Stimulated activated CD8-positive, alpha-beta memory T cell treated with anti-CD3 and anti-CD28 coated beads, Interleukin-7, amount 100 ng/mL, for 1 hour (primary cell): ENCODE measurements at places on chromosomes 3 and 15.
A peak's percentile ranks its signal among the peaks of the same experiment; 100 is the strongest.

GRCh38 chr15:70220490-70221096, 122.9 kb upstream of the TLE3 start:
- DNase-seq = no peak

DNA sequence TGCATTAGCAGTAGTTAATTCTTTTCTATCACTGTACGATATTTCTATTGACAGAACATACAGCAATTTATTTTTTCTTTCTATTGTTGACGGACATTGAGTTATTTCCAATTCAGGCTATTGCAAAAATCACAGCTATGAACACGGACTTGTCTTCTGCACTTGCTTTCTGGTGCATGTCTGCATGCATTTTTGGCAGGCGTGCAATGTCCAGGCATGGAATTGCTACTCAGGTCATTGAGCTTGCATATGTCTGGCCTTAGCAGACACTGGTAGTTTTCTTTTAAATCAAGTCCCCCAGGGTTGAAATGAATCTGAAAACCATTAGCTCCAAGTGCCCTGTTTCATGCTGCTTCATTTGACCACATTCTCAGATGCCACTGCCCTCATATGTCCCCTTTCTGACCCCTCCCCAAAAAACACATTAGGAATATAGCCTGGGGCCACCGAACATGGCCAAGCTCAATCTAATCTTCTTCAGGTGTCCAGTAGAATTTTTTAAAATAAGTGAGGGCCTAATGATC, 72.8 kb downstream of the LRIG1 start:
- no peak for DNase-seq

GRCh38 chr3:9110802-9111201, 138.6 kb downstream of the SRGAP3 start:
- DNase-seq = no peak

- no peak for DNase-seq
These were observed 156.9 kb downstream of the SUCNR1 start for GRCh38 chr3:152030320-152030719.

GRCh38 chr3:168544097-168544957, 448.6 kb upstream of the GOLIM4 start:
- DNase-seq = no peak

DNA sequence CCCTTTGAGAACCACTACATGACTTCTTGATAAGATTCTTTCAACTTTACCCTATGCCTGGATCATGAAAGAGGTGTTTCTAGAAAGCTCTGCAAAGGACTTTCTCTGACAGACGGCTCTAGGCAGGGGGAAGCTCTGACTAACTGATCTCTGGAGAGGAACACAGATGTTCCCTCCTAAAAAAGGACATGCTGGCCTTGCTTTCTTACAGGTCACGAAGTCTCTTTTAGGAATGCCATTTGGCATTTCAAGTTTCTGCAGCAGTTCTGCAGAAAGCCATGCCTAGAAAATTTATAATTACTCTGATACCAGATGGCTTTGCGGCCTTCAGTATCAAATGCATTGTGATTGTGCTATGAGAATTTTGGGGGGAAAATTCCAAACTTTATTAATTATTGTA, 275.4 kb upstream of the CTDSPL start:
- no peak for DNase-seq

DNA sequence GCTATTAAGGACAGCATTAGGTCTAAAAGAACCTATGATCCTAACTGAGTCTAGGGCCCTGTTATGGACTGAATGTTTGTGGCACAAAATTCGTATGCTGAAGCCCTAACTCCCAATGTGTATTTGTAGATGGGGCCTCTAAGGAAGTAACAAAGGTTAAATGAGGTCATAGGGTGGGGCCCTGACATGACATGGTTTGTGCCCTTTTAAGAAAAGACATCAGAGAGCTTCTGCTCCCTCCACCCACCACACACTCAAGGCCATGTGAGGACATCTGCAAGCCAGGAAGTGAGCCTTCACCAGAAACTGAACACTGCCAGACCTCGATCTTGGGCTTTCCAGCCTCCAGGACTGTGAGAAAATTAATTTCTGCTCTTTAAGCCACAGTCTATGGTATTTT, 49.2 kb downstream of the PHC3 start:
- DNase-seq = no peak

DNA sequence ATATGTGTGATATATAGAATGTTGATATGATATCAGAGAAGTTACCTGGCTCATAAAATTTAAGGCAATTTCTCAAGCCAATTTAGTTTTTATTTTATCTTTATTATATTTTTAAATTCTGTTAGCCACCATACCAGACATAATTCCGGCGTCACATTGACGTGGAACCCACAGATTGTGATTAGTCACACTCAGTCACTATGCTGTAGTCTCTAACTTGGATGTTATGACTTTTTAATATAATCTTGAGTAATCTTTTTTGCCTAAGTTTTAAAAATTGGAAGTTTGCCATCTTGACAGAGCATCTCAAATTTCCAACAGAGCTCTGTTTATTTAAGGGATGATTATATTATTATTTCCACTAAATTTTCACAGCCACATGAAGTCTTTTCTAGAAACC, 9.7 kb upstream of the DCLK3 start:
- DNase-seq = no peak

GRCh38 chr15:100918690-100919480, at the start of gene LRRK1:
Gene LRRK1 (plus strand): TSS chr15:100919357. CDS start chr15:100924633, 5,276 bp downstream.
- DNase-seq = no peak

DNA sequence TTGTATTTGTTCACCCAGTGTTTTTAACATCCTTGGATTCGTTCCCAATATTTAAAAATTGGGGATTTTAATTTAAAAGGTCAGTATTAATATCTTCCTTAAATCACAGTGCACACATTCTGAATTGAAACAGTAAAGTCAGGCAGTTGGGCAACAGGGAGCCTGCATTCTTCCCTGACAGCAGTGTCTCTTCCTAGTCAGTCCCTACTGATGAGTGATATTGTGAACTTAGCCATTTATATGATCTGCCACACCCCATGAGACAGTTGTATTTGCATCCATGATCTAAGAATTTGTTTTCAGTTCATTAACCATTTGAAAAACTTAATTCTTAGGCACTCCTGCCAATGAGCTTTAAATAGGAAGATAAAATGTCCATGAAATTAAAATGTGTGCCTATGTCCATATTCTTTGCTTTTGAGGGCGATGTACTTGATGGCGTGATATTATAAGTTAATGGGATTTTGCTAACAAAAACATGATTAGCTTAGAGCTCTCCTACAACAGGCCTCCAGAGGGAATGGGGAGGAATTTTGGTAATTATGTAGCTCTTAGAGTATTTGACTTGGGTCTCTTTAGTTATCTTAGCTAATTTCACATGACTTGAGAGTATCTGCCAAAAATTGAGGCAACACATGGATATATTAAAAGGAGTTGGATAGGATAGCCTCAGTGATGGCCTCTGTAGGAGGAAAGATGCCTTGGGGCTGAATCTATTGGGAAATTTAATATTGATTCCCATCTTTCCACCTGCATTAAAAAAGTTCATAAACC, 219.3 kb downstream of the PTPRG start:
- no peak for DNase-seq

DNA sequence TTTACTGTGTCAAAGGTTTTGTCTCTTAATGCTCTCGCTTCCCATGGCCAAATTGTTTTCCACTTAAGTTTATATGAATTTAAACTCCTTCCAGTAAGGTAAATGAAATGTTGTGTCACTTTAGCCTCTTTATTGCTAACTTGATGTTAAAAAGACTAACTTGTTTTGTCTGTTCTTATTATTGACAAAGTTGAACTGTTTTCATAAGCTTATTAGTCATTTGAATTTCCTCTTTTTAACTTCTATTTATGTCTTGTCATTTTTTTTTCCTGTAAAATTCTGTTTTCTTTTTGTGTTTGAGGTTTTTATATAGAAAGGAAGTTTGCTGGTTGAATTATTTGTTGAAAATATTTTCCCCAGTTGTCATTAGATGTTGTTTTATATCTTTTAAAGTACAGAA, 25.8 kb downstream of the FAM98B start:
- no peak for DNase-seq

DNA sequence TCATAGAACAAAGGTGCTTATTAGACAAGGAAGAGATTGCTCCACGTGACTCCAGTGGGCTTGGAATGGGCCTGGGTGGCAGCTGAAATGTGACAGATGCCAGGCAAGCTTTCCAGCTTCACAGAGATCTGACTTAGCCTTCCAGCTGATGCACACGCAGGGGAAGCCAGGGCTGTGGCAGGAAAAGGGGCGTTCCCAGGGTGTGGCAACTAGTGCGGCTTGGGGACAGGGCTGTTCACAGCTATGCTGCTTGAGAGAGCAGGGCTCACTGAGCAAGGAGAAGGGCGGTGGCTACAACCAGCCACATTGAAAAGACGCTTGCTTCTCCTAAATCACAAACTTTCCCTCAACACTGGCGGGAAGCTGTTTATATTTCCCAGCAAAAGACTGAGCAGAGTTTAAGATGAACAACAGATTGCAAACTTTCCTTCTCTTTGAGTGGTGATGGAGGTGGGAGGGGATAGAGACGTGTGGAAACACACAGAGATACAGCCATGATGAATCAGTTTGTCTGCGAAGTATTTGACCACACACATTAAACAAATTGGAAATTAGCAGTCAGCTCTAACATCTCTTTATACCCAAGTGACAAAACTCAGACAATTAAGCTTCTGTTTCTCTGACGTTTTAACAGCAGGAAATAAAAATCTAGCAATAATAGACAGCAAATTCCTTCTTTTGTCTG, 127.5 kb downstream of the BDH1 start:
- DNase-seq = no peak

GRCh38 chr3:127792541-127793292, 29.6 kb downstream of the MGLL start:
- DNase-seq = no peak

DNA sequence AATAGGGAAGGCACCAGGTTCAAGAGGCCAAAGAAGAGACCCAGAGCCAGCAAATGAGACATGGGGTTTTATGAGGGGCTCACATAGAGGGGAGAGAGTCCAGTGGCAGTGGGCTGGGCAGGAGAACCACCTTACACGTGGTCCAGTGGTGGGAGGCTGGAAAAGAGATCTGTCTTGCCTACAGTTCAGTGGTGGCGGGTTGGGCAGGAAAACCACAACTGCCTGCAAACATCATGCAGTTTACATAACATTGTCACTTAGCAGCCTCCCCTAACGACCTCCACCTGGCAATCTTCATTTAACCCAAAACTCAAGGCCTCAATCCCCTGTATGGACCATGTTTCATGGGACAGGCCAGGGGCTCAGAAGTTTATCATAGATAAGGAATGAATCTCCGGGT, 29.1 kb downstream of the CRYGS start:
- DNase-seq = no peak

- DNase-seq = no peak
These were observed 118.9 kb downstream of the MAGI1 start for GRCh38 chr3:65919826-65920225.

- no peak for DNase-seq
These were observed 406.2 kb downstream of the PLOD2 start for GRCh38 chr3:145754605-145755289.

- DNase-seq = no peak
These were observed 63.7 kb upstream of the NDN start for GRCh38 chr15:23750776-23751175.

- DNase-seq = no peak
These were observed 70.3 kb downstream of the SENP2 start for GRCh38 chr3:185656321-185656840.

GRCh38 chr15:57626713-57627440, 35.2 kb downstream of the MYZAP start:
- DNase-seq = no peak

DNA sequence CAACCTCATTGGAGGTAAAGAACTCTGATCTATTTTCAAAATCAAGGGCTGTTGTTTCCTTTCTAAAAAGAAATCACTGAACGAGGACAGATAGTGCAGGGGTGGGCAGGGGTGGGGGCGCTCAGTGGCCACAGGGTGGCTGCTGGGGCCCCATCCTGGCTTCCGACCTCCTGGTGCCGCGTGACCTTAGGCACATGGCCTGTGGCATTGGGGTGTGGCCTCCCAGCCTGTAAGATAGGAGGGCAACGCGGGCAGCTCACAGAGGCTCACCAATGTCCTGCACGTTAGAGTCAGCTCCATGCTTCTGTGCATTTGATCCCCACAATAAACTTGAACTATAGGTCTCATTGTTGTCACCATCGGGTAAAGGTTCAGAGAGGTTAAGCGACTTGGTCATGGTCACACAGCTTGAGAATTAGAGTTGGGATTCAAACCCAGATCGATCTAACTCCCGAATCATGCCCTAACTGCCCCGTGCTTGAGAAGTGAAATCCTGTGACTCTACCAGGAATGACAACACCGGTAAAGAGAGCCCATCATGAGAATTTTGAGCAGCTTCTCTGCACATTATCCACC, 148.0 kb upstream of the SLC6A11 start:
- no peak for DNase-seq

GRCh38 chr3:87101861-87102625, 111.1 kb upstream of the VGLL3 start:
- no peak for DNase-seq

DNA sequence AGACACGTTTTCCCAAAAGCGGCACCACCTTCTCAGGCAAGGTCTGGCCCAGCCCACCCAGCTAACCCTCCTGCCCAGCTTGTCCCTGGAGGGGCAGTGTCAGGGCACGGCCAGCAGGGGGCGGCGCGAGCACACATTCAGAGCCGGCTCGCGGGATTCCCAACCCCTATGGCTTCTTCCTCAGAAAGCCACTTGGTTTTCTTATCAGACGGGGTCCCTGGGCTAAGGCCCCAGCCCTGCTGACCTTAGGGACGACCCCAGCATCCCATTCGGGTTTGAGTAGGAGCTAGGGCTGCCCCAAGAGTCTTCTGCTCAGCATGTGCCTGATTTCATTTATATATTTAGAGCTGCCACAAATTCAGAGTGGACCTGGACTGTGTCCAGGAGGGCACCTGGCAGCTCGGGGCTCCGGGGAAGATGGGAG, 14.5 kb downstream of the RLBP1 start:
- DNase-seq = peak; percentile 44

DNA sequence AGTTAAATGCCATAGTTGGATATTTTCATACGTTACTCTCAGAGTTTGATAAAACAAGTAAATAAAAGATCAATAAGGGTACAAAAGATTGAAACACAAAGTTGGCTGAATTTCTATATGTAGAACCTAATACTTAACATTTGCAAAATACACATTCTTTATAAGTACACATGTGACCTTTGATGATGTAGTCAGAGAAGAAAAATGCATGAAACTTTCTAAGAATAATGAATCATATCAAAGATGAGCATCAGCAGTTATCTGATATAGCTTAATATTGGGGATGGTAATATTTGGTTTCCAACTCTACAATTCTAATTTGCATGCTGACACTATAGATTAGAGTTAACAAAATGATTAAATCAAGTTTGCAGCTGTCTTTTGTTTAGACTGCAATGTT, 188.0 kb upstream of the TGFBR2 start:
- no peak for DNase-seq

- DNase-seq = no peak
These were observed 505.9 kb downstream of the SI start for GRCh38 chr3:164572436-164572835.
